ENCODE measurements at places on chromosomes 7 and 10.
A peak's percentile ranks its signal among the peaks of the same experiment; 100 is the strongest.

DNA sequence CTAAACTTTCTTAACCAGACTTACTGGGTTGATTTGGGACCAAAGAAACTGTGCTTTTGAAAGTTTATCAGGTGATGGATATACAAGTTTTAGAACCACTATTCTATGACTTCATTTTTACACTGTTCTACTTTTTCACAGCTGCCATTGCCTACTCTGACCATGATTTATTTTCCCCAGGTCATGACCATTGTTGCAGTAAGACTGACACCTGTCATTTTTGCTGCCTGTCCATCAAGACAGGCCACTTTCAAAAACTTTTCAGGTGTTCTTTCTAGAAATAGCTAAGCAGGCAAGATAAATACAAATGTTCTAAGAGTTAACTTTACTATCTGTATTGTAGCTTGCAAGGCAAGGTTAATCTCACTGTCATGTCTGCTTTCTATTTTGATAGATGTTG lies 147.9 kb upstream of the SEMA3C start:
- DNase-seq = no peak

DNA sequence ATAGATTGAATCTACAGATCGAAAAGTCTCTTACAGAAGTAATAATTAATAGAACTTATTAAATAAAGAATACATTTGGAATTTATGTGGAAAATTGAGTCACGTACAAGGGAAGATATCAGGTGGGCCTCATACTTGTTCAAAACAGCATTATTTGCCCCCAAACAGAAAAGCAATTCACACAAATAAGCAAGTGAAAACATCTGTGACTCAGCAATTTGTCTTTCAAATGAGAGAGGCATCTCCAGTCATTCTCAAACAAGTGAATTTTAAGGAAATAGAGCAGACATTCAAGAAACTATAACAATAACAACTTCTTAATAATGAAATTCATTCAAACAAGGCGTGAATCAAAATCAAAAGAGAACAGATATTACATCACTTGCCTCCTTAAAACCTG lies 50.1 kb downstream of the SEMA3A start:
- no peak for DNase-seq

DNA sequence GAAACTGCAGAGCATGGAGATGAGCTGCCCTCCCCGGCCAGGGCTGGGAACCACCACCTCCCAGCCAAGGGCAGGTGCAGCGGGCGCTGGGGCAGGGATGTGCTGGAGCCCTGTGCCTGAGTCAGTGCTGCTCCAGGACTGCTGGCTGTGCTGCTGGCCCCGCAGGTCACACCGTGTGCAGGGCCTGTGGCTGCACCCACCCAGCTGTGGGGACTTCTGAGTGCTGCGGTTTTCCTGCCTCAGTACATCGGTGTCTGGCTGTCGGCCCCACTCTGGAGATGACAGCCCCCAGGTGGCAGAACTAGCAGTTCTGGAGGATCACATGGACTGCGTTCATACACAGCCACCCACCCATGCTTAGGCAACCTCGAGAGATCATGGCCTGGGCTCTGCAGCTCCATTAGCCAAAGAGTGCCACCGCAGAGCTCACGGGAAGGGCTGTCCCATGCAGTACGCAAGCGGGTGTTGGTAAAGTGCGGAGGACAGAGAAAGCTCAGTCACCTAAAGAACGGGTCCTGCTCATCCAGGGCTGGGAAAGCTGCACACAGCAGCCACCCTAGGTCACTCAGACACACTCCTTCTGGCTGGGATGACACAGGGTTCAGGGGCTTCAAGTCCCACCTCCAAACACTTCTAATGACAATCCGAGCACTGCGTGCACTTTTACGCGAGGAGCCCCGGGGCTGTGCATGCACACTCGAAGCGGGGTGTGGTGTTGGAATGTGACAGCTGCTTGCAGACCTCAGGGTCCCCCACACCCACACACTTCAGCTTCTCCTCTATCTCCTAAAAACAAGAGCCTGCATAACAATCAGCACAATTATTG lies 198.1 kb upstream of the PPP2R2D start:
- DNase-seq = no peak

DNA sequence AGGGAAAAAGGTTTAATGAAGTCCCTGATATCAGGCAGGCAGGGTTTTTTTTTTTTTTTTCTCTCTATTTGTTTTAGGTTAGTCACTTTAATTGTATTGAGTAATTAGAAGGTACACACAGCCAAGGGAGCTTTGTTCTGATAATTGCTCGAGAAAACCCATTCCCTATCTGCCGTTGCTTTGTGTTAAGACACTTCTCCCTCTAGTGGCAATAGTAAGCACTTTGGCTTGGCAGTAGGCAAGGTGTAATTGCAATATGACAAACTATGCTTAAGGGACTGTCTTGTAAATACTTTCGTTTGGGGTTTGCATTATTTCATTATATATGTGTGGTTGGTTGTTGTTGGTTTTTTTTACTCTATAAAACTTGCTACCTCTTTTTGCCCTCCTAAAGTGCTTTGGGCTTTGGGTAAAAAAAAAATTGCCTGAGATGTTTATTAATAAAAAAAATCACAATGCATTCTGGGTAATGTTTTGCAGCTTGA lies 113.4 kb downstream of the BTRC start:
- DNase-seq = peak; percentile 32

DNA sequence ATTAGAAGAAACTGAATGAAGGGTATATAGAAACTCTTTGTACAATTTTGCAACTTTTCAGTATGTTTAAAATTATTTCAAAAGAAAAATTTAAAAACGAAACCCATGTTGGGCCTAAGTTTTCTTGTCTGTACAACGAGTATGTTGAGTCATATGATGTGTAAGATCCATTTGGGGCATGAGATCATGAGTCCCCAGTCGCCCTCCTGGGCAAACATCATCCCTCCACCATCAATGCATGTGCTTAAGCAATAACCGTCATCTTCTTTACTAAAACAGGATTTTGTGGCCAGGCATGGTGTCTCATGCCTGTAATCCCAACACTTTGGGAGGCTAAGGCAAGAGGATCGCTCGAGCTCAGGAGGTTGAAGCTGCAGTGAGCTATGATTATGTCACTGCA lies 54.2 kb upstream of the CDCA7L start:
- DNase-seq = no peak

- DNase-seq = peak; percentile 24
These were observed 514.4 kb downstream of the INHBA start for GRCh38 chr7:41188163-41189130.

GRCh38 chr10:9515922-9516321 lies 1461.4 kb downstream of the GATA3 start:
- DNase-seq = no peak

GRCh38 chr7:92835851-92836488 lies 403 bp downstream of the CDK6 start:
- peak; percentile 21 for DNase-seq

DNA sequence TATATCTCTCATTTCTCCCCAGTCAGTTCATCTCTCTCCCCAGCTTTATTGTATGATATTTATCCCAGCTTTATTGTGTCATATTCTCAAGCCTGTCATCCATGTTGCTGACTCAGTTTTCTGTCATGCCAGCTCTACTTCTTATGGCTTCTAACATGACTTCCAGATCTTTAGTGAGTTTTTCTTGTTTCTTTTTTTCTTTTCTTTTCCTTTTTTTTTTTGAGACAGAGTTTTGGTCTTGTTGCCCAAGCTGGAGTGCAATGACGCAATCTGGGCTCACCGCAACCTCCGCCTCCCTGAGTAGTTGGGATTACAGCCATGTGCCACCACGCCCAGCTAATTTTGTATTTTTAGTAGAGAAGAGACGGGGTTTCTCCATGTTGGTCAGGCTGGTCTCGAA lies 28.7 kb upstream of the CALU start:
- DNase-seq = no peak

- DNase-seq = no peak
These were observed 49.4 kb downstream of the VCL start for GRCh38 chr10:74047304-74047703.

GRCh38 chr10:76990561-76990960 lies 647.0 kb downstream of the KCNMA1 start:
- no peak for DNase-seq

- no peak for DNase-seq
These were observed 222.3 kb downstream of the KIF20B start for GRCh38 chr10:89923661-89924060.

DNA sequence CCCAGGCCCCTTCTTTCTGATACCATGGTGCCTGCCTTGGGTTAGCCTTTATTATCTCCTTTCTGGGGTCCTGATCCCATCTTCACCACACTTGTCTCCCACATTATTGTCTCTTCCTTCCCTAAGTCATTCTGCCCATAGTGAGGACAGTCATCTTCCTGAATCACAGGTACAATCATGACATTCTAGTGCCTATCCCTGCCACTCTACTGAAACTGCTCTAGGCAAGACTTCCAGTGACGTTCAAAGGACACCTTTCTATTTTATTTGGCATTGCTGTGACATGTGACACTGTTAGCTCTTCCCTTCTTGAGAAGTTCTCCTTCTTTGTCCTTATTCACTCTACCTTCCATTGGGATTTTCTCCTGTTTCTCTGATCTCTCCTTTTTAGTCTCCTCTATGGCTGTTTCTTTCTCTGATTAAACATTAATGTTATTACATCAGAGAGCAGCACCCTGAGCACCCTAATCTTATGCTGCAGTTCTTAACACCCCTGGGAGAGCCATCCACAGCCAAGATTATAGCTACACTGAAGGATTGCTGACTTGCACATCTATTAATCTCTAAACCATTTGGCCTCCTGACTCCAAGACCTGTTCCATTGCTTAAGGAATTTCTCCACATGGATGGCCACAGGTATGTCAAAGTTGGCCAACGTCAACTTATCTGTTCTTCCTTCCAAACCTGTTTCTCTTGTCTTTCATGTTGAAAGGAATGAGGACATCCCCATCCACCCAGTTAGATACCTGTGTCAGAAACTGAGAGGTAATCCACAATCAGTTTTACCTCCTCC lies 10.9 kb downstream of the MACC1 start:
- DNase-seq = no peak

DNA sequence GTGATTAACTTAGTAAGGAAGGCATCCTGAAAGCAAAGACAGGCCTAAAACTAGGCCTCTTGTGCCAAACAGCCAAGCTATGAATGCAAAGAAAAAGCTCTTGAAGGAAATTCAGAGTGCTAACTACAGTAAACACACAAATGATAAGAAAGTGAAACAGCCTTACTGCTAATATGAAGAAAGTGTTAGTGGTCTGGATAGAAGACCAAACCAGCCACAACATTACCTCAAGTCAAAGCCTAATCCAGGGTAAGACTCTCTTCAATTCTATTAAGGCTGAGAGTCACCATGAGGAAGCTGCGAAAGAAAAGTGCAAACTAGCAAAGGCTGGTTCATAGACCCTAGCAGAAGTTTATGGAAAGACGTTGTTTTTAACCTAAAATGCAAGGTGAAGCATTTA lies 66.0 kb downstream of the IPMK start:
- no peak for DNase-seq

DNA sequence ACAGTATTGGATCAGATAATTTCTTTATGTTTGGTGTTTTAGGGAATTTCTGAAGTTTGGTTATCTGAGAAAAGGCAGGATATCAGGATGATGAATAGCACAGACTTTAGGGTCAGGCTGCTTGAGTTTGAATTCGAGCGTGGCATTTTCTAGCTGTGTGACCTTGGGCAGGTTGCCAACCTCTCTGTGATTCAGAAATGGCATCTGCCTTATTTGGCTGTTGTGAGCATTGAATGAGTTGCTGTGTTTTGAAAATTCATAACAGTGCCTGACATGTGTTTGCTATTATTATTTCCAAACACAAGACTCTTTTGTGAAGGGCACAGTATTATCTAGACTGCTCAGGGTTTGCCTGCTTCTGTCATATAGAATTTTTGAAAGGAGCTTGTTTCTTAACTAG lies 66.9 kb downstream of the NXPH1 start:
- DNase-seq = no peak

GRCh38 chr10:71134732-71135211 lies 77.6 kb upstream of the UNC5B start:
- DNase-seq = no peak

DNA sequence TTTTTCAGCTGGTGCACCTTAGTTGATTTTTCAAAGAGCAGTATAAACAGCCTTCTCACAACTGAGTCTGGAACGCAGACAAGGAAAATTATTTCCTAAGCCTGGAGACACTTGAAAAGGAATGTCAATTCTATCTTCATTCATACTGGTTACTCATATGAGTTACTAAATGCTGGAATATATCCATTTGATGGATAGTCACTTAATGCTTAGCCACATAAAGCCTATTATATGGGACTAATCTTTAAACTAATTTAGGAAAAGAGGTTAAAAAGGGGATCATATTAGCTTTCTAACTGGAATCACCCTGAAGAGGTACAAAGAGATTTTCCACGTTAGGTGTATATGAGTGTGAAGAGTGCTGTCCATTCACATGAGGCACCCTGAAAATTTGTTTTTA lies 1.7 kb upstream of the HOXA4 start:
- DNase-seq = no peak

DNA sequence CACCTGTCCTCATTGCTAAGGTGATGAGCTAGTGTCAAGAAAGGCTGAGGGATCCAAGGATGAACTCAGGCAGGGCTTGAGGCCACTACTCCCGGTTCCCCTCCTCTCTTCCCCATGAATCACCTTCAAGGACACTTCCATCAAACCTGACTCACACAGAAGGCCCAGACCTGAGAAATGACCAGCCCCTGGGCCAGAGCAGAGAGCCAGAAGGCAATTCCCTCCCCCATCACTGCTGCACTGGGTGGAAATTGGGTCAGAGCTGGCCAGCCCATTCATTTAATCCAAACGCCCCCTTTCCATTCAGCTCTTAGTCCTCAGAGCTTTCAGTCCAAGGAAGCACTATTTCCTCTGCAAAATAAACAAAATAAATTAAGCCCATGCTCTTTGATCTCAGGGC lies 182.0 kb downstream of the KCNMA1 start:
- DNase-seq = no peak

DNA sequence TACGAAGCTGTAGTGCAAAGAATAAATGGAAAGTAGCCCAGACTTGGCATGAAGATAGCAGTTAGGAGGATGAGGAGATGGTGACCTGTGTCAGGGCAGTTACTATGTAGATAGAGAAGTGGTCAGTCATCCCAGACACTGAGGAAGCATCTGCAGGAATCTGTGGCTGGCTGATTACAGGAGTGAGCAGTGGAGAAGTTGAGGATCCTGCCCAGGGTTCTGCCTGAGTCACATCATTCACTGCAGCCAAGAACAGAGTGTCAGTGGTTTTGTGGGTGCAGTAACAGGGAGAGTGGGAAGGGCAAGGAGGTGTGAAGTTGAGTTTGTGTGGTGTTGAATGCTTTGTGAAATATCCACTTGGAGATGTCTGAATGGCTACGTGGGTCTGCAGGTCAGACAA lies 676.4 kb upstream of the NRP1 start:
- DNase-seq = no peak

GRCh38 chr7:129343099-129343700 lies 91.0 kb upstream of the STRIP2 start:
- DNase-seq = peak; percentile 10

- DNase-seq = no peak
These were observed 71.9 kb downstream of the OAT start for GRCh38 chr10:124346831-124347230.

GRCh38 chr10:126398924-126399323 lies 10.6 kb upstream of the ADAM12 start:
- no peak for DNase-seq

- DNase-seq = no peak
These were observed 42.1 kb downstream of the CYP26A1 start for GRCh38 chr10:93115661-93116383.

- no peak for DNase-seq
These were observed 10.5 kb upstream of the ANKRD61 start for GRCh38 chr7:6020371-6021286.

- no peak for DNase-seq
These were observed 20.8 kb upstream of the PTF1A start for GRCh38 chr10:23171232-23171876.

All from right renal cortex interstitium (tissue), 3 donors.